ENCODE measurements at places on chromosomes 6 and 20.

DNA sequence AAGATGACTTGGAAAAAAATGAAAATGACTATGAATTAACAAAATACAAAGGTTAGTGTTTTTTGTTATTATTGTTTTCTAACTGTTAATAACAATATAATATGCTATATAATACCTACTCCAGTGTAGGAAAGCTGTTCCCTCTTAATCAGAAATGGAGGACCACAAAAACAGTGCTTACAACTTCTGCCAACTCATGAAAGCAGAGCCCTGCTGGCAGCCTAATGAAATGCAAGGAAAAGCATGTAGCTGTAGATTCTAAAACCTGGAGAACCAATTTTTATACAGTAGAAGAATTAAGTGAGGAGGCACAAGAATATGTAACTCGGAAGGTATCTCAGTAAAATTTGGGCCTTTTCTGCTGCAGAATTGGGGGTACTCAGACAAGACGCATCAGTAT is 29.4 kb downstream of the PHIP start:
- DNase-seq: no peak

- no peak for DNase-seq
Measured at GRCh38 chr6:331622-332521, 39.6 kb downstream of the DUSP22 start.

GRCh38 chr6:52116605-52116948 is 29.2 kb upstream of the PKHD1 start:
- no peak for DNase-seq

DNA sequence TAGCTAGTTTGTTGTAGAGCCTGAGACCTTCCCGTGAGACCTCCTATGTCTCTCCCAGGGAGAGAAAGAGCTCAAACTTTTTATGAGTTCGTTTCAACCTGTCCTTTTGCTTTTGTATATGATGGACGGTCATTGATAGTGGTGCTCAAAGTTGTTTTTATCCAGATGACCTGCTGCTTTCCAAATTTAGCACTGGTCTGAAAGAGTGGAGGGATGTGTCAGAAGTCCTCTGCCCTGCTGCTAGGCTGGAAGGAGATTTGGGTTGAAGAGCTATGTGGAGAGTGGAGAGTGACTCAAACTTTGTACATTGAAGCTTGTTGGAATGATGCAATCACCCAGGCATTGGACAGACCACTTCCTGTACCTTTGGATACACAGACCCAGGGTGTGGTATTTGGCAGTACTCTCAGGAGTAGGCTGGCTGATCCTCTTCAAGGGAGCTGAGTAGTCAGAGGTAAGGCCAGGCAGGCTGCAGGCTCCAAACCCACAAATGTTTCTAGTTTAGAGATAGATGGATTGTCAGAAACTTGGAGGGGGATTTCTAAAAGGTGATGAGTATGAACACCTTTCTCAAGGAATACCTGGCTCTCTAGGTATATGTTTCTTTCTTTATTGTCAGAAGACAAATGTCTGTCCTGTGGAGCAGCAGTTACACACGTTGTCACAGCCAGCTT is 49.4 kb upstream of the RREB1 start:
- DNase-seq: no peak

DNA sequence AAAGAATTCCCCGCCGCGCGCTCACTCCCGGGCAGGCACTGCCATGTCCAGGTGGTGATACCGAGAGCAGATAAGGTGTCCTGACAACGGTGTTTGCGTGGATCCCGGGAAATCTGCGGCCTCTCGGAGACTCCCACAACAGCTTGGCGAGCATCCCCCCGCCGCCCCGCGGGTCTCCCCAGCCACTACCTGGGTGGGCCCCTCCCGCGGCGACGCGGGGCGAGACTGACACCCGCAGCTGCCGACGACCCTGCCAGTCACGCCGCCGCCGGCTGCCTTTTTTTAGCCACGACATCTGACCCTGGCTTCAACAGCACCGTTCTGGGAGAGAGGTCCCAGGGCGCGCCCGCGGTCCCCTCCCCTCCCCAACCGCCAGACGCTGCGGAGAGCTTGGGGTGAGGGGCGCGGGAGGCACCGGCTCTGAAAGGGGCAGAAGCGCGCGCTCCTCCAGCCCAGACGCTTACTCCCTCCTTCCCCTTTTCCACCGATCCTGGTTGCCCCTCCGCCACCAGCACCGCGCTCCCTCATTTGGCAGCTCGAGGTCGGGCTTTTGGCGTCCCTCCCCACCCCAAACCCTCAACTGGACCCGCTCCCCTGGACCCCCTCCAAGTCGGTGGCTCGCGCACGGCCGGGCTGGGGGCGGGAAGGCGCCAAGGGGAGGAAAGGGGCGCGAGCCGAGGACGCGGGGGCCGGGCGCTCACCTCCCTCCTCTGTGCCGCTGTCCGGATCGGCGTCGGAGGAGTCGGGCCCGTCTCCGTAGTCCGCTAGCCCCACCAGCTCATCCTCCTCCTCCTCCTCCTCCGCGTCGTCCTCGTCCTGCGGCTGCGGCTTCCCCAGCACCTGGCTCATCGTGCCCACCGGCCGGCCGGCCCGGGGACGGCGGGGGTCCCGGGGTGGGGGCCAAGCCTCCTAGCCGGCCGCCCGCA is 665 bp downstream of the RRAGD start:
- peak; percentile 67 for DNase-seq

DNA sequence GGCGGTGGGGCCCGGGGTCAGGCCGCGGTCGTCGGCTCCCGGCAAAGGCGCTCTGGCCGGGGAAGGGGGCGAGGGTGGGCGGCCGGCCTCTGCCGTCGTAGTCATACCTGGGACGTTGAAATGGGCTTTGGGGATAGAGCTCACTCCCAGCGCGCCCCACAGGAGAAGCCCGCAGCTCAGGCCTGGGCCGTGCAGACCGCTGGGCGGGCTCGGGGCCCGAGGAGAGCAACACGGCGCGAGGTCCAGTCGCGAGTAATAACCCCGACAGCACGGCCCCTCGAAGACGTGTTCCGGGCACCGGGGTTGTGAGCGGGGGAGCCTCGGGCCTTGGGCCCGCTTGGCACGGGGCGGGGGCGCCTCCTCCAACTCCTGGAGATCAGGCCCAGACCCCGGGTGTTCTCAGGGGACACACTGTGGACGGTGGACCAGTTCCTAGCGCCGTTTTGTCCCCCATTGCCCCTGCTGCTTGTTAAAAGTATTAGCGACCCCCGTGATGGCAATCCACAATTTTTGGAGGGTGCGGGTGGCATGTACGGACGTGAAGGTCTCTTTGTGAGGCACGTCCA is 10.9 kb downstream of the FOXC1 start:
- peak; percentile 59 for DNase-seq

- DNase-seq: no peak
Measured at GRCh38 chr6:105587349-105588122, 184.7 kb upstream of the PREP start.

- DNase-seq: no peak
Measured at GRCh38 chr20:42099101-42099500, 480.9 kb upstream of the CHD6 start.

- no peak for DNase-seq
Measured at GRCh38 chr20:54305421-54305820, 97.5 kb downstream of the PFDN4 start.

DNA sequence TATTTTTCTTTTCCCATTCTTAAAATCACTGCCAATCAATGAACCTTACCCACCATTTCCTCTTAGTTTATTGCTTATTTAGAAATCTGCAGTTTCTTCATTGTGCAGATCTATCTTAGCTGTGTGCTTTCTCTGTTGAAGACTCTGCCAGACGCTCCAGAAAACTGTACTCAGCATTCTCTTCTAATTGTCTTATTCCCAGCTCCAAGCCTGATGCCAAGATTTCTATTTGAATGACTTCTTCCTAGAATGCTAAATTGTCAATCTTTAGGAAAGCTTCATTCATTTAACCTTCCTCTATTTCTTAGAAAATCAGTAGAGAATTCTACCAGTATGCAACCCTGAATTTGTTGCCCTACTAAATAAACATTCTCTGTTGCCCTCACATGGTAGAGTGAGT is 308.9 kb downstream of the KHDRBS2 start:
- no peak for DNase-seq

DNA sequence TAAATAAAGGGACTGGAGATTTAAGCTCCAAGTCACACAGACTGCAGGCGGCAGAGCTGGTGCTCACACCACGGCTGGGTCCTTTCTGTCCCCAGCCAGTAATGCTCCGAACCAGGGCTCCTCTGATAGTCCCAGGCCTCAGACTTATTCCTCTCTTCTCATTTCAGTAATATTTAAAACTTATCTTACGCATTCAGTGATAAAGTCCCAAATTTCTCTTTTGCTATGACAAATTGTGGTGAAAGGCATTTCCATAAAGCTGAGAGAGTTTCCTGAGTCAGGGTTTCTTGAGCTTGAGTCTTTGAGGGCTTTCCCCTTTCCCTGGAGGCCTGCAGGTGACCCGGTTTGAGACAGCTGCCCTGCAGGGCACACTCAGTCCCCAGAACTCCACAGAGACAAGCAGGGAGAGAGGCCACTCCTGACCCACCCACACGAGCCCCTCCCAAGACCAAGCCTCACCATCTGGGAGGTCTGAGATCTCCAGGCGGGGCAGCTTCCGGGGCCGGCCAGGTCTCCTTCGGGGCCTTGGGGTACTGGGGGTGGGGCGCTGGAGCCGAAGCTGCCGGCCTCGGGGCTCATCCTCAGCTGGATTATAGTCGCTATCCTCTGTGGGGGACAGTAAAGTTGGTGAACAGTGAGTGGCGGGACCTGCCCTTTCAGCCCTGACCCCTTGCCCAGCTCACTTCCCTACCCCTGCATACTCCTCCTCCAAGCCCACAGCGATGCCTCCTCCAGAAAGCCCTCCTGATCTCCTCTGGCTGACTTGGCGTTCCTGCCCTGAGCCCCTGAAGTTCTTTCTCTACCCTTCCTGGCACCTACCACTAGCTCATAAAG is 6.6 kb downstream of the ZNF335 start:
- peak; percentile 52 for DNase-seq

- DNase-seq: no peak
Measured at GRCh38 chr6:158251565-158251964, 60.7 kb upstream of the TULP4 start.

GRCh38 chr20:5657190-5657875 is 92.9 kb upstream of the SHLD1 start:
- no peak for DNase-seq

DNA sequence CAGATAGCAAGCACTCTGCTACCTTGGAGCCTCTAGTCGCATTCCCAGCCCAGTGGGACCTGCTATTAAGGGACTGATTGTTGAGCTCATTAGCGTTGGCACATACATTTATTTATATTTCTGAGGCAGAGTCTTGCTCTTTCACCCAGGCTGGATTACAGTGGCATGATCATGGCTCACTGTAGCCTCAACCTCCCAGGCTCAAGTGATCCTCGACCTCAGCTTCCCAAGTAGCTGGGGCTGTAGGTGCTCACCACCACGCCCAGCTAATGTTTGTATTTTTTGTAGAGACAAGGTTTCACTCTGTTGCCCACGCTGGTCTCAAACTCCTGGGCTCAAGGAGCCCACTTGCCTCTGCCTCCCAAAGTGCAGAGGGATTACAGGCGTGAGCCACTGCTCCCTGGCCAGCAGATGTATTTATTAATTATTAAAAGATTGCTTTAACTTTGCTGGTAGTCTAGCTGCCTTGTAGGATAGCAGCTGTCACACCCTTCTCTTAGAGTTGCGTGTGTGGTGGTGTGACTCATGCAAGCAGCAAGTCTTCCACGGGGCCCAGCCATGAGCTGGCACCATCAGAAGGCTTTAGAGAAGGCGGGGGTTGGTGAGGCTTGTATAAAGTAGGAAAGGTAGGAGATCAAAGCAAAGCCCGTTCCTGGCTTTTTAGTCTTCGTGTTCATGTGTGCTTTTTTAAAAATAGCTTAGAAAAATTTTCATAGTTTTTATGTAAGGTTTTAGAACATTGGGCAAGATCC is 16.5 kb downstream of the ACTR5 start:
- peak; percentile 74 for DNase-seq

- DNase-seq: no peak
Measured at GRCh38 chr6:26383624-26384417, 913 bp downstream of the BTN2A2 start.

DNA sequence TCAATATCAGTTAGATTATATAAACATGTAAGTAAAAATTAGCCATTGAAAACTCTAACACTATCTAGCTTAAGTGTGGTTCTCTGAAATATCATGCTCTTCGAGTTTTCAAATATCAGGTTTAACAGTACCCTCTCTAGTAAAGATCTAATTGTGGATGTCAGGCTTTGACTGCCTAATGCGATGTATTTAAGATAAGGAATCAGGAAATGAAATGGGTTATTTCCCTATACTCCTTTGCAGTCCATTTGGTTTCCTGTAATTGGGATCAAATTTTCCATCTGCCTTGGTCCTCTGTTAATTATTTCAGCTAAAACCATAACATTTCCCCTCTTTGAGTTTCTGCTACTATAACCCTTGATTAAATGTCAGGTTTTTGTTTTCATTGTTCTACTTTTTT is 361.3 kb upstream of the MMS22L start:
- DNase-seq: no peak

DNA sequence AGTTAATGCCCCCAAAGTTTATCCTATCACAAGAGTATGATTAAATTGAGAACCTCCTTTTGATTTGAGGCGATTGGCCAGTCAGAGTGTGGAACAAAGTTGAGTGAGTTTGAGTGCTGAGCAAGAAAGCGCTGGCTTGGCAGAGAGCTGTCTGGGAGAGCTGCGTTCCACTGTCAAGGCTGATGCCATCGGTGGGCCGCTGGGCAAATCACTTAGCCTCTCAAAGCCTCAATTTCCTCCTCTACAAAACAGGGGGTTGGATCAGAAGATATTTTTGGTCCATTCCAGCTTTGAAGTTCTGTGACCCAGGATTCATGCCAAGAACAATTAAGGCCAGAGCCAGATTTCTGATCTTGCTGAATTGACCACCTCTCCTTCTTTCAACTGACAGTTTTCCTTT is 60.2 kb downstream of the TMEM242 start:
- DNase-seq: no peak

- DNase-seq: no peak
Measured at GRCh38 chr6:16633961-16634360, 127.3 kb downstream of the ATXN1 start.

GRCh38 chr6:149335924-149336608 is 18.6 kb downstream of the TAB2 start:
- peak; percentile 79 for DNase-seq

GRCh38 chr6:117482240-117483003 is at the start of gene DCBLD1:
Gene DCBLD1, plus strand, starts transcription at chr6:117482674. Its CDS starts 108 bp downstream, at chr6:117482782.
- DNase-seq: peak; percentile 80

- DNase-seq: peak; percentile 88
Measured at GRCh38 chr6:32148289-32149091, 3.2 kb downstream of the PRRT1 start.

DNA sequence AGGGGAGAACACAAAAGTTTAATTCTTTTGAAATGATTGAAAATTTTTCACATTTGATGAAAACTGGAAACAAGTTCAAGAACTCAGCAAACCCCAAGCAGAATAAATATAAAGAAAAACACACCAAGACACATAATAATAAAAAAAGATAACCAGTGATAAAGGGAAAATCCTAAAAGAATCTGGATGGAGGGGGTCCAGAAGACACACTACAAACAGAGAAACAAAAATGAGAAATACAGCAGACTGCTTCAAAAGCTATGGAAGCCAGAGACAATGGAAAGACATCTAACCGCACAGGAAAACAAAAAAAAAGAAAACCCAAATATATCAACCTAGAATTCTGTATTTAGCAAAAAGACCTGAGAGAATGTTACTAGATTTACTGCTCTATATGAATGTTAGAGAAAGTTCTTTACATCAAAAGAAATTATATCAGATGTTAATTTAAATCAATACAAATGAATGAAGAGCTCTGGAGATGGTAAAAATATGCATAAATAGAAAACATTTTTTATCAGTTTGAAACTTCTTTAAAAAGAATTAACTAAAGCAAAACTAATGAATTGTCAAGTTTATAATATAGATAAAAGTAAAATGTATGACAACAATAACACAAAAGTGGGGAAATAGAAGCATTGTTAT is 310.7 kb upstream of the PREP start:
- DNase-seq: no peak

GRCh38 chr20:32823737-32824588 is 4.2 kb downstream of the MAPRE1 start:
- no peak for DNase-seq

- no peak for DNase-seq
Measured at GRCh38 chr6:9983168-9983567, 431.7 kb downstream of the TFAP2A start.

All from activated effector memory CD4-positive, alpha-beta T cell treated with anti-CD3 and anti-CD28 coated beads, Interleukin-2, amount 50 U/mL, for 16 hours (primary cell).